ENCODE measurements at places on chromosomes 5 and 9. TPM values are rescaled to one million over a fixed set of nuclear protein-coding genes. Genes with fewer than 3 reads are reported as not detected.

SHC3 gene
- 2.2 TPM for total RNA-seq

PPP1R26 gene
- total RNA-seq: 10.0 TPM

PCDH12 gene
- 1.2 TPM for total RNA-seq

SGCD gene
- 38.6 TPM for total RNA-seq

PTPN3 gene
- total RNA-seq: 1.1 TPM

LCN10 gene
- total RNA-seq: 12.0 TPM

DNA sequence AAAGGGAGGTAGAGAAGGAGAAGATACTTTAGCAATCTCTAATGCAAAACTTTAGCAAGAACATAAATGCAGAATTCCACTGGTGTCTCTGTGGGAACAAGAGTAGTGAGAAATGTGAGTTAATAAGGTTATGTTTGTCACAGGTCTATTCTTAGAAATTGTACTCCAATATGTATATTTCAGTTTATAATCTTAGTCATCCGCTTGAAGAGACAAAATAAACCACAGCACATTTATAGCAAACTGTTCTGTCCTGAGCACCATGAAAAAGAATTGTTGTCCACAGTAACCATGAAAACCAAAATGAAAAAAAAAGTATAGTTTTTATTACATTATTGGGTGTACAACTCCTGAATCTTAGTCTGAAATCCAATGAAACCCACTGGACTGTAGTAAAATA, 93.6 kb upstream of the TSLP start:
- H3K27me3 ChIP-seq: no peaks in the 10 kb centered on the region
- no peaks in the 10 kb centered on the region for H3K36me3 ChIP-seq
- H3K27ac ChIP-seq: no peak overlapping the region
- no peak overlapping the region for H3K4me3 ChIP-seq

GRCh38 chr9:104700306-104700705, 6.0 kb downstream of the OR13D1 start:
- no peaks in the 10 kb centered on the region for H3K36me3 ChIP-seq
- H3K4me3 ChIP-seq: no peak overlapping the region
- no peaks in the 10 kb centered on the region for H3K4me1 ChIP-seq
- H3K27ac ChIP-seq: no peak overlapping the region
- DNase-seq: no peak

DNA sequence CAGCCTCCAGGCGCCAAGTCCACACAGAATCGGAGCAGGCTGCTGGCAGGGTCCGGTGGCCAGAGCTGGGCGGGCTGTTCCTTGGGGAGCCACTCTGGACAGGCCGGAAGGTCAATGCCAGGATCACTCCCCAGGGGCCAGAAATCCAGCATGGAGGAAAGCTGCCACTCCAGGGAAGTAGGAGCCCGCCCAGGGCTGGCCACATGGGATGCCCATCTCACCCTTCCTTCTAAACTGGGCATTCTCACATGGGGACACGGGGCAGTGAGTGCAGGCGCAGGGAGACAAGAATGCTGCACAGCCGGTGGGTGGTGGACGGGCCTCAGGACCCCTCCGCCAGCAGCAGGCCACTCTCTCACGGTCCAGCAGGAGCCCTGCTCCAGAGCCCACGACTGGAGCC, 58.2 kb downstream of the ADAMTS2 start:
- H3K27ac ChIP-seq: no peak overlapping the region
- no peaks in the 10 kb centered on the region for H3K36me3 ChIP-seq
- no peak for DNase-seq
- no peak overlapping the region for H3K4me3 ChIP-seq
- H3K27me3 ChIP-seq: no peaks in the 10 kb centered on the region

GRCh38 chr9:119318371-119318770, 50.9 kb downstream of the BRINP1 start:
- DNase-seq: no peak
- H3K4me1 ChIP-seq: no peaks in the 10 kb centered on the region
- H3K4me3 ChIP-seq: no peak overlapping the region

DNA sequence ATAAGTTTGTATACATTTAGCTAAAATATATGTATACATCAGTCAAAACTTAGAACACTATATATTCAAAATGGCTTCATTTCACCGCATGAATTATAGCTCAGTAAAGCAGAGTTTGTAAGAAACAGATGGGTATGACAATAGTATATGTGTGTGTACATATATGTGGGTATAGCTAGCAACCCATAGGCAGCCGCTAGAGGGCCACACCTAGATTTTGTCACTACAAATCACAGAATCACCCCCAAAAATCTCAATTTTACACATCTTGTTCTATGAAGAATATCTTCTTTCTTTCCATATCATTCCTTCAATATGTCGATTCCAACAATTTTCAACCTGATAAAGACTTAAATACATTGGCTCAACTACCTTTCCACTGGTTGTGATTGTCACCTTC, 357.8 kb upstream of the CCNG1 start:
- no peak for DNase-seq
- no peak overlapping the region for H3K4me3 ChIP-seq
- H3K4me1 ChIP-seq: no peaks in the 10 kb centered on the region
- no peak overlapping the region for H3K27ac ChIP-seq
- no peaks in the 10 kb centered on the region for H3K27me3 ChIP-seq

DNA sequence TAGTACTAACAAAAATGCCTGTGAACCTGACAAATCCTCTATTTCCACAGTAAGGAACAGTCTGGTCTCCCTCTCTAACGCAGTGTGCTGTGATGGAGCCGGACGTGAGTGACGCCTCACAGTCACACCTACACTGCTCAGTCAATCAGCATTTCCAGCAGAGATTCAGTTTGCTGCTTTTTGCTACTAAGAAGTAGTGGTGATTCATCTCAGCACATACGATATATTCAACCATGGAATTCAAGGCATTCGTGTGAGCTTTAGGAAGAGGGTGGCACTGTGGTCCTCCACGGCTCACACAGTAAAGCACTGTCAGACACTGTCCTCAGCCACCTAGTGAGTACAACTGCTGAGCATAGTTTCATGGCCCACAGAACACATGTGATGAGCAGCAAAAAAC, 70.9 kb downstream of the SETX start:
- H3K4me1 ChIP-seq: peaks cover 6% of the 10 kb centered on the region
- peaks cover 66% of the 10 kb centered on the region for H3K36me3 ChIP-seq
- no peak for DNase-seq
- H3K27ac ChIP-seq: no peak overlapping the region
- no peak overlapping the region for H3K4me3 ChIP-seq

- no peak overlapping the region for H3K4me3 ChIP-seq
These were observed 53.6 kb downstream of the ELL2 start for GRCh38 chr5:95907740-95908706.

DNA sequence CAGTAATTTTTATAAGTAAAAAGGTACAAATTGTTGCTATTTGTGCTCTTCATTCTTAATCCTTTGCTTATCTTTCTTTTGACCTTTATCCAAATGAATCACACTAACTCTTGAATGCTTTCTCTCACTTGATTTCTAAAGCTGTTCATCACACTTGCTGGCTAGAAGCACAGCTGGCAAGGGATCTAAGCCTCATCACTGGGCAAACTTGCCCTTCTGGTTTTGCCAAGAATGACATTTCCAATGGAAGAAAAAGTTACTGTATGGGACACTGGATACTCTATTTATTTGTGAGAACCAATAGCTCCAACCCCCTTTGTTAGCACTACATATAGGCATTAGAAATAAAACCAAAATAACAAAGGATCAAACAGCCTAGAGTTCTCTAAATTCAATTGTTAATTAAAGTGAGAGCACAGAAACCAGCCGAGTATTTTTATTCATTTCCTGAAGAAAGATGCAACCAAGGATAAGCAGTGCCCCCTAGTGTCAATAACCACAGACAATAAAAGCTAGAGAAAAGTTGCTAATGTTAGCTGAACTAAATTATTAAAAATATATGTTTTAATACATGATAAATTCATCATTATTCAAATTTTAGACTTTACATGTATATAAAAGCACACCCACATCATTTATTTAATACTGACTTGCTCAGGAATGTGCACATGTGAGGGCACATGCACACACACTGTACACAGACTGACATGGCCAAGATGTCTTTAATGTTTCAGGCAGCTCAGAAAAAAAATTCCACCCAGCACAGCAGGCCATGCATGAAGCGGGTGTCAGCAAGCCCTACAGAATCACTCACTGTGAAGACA, 59.8 kb upstream of the POU5F2 start:
- H3K4me3 ChIP-seq: no peak overlapping the region
- no peaks in the 10 kb centered on the region for H3K36me3 ChIP-seq
- peaks cover 10% of the 10 kb centered on the region for H3K4me1 ChIP-seq
- no peaks in the 10 kb centered on the region for H3K27me3 ChIP-seq

All from esophagus muscularis mucosa (tissue), 4 donors.